ENCODE measurements at places on chromosomes 1 and 21. TPM values are rescaled to one million over a fixed set of nuclear protein-coding genes. Genes with fewer than 3 reads are reported as not detected.
A peak's percentile ranks its signal among the peaks of the same experiment; 100 is the strongest.

DNA sequence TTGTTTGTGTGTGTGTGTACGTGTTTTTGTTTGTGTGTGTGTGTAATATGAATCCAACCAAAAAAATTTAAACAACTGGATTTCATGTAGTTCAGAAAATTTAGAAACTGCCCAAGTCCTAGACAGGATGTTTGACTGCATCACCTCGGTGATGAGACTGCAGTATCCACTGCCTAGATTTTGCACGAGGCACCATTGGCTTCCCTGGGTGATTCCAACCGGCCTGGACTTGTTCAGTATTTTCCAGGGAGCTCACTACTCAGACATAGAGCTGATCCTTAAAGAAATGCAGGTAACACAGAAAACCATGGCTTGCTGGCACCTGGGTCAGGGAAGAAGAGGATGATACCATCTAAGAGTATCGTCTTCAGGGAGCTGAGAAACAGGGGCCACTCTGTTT is 18.2 kb upstream of the KCNK2 start:
- no peak for DNase-seq

DNA sequence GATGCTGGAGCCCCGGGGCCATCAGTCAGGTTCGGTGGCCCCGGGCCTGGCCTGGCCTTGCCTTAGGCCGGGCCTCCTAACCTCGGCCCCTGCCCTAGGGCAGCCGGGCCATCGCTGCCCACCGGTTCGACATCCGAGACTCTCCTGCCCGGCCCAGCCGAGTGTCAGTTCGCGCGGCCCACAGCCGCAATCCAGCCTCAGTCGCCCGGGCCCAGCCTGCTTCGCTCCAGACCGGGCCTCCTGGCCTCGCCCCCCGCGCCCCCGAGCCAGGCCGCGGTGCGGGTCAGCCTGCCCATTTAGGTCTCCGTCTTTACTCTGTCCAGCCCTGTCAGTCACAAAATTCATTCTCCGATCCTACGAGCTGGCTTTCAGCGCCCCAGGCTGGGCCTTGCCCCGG is 777 bp downstream of the LRRC41 start:
- DNase-seq = no peak

GRCh38 chr1:119481951-119482350 is 25.1 kb upstream of the HSD3B1 start:
- no peak for DNase-seq

DNA sequence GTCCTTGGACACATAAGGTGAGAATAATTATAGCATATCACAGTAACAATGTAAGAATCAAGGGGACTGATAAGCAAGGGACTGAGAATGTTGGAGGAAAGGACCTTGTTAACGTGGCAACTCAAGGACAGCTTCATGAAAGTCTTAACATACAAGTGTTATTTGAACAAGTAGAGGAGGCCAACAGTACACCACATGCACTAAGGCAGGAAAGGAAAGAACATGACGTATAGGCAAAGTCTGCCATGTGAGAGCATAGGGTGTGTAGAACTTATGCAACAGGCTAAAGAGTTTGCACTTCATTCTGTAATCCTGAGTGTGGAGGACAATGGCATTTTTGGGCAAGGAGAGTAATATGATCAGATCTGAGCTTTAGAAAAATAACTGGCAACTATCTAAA is 33.3 kb upstream of the DIRAS3 start:
- DNase-seq = no peak

GRCh38 chr1:16073490-16074119 is at the start of gene FAM131C:
FAM131C (minus strand) TSS chr1:16073651; CDS start chr1:16073442, 209 bp downstream.
- DNase-seq = no peak

DNA sequence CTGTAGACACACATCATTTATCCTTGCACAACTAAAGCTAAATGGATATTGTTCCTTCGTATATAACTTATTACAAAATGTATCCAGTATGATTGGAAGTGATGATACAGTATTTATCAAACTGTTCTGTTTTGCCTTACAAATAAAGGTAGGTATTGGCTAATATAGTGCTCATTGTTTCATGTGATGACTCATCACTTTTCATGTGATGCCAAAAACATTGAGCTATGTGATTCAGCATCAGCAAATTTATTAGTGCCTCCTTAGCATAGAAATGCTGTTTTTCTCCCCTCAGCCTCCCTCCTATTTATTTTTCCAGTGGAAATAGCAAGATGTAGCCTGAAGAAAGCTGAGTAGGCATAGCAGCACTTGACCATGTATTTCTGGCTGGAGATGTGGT is 228.6 kb upstream of the LYPLAL1 start:
- DNase-seq = peak; percentile 86

- no peak for DNase-seq
Observed at GRCh38 chr1:119883826-119884225, 12.5 kb downstream of the ADAM30 start.

- no peak for DNase-seq
Observed at GRCh38 chr1:112457955-112458354, 50.8 kb upstream of the WNT2B start.

- no peak for DNase-seq
Observed at GRCh38 chr1:230084408-230085177, 17.6 kb downstream of the GALNT2 start.

DNA sequence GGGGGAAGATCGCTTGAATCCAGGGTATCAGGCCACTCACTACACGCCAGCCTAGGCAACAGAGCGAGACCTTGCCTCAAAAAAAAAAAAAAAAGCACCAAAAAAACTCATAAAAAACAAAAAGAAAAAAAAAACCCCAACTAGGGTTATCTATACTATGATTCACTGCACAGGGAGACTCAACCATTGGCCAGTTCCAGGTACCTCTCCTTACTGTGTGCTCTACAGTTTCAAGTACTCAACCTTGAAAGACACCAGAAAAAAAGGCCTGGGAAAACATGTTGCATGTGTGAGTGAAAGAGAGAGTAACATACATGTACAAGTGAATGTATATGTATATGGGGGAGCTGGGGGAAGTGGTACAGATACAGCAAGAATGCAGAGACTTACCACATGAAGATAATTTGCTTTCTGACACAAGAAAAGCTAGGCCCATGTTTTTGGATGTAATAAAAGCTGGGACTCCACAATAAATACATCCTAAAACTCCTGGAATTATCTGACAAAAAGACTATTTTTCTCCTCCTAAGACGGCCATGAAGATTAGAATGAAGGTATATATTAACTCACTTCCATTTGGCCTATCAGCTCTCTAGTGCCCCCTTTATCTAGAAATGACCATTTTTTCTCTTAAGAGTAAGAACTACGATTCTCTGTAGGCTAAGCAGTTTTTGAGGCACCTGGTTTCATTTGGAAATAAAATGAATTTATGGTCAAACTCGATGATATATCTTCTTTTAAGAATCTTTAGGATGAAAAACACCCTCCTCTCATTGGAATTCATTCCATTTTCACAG is 52.2 kb downstream of the SLC27A3 start:
- DNase-seq = no peak

- DNase-seq = no peak
Observed at GRCh38 chr21:43733529-43734071, 14.7 kb downstream of the PDXK start.

DNA sequence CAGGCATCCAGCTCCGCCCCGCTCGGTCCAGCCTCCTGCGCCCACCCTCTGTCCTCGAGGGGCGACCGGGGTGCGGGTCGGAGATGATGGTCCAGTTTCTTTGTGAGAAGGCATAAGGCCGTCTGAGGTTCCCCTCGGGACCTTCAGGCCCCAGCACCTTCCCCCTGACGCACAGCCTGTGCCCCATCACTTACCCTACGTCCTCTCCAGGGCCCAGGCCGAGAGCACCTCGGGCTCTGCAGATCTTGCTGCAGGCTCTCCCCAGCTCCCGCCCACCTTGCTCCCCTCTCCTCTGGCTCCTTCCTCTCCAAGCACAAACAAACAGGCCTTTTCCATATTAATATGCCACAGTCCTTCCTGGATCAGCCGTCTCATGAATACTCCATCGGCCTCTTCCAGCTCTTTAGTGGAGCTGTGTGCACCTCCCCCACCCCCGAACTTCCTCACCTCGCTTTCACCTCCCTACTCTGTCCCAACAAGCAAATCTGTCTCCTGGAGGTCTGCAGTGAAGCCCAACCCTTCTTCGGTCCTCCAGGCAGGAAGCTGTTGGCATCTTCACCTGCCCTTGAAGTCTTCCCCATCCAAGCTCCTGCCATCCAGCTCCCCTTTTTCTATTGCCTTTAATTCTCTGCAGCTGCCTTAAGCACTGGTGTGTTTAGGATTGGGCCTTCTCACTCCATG is 448 bp upstream of the COL9A2 start:
- DNase-seq = no peak

DNA sequence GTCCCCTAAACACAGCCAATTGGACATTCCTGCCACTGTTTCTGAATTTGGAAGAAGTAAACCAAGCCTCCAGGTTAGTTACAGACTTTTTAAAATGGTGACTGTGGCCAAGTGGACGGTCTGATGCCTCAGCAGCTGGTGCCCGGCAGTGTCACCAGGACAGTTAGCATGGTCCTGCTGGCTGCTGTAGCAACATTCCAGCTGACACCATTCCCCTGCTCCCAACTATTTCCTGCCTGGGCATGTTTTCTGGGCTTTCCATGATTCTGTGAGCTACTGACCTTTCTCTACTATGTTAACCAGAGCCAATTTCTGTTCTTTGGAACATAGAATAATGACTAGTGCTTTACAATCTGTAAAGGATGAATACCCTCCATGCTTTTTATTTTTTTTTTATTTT is 95.0 kb downstream of the TLR5 start:
- DNase-seq = peak; percentile 34

GRCh38 chr21:45383615-45384201 is 21.3 kb upstream of the COL18A1 start:
- DNase-seq = no peak

- DNase-seq = no peak
Observed at GRCh38 chr21:36204980-36205379, 48.4 kb downstream of the DOP1B start.

DNA sequence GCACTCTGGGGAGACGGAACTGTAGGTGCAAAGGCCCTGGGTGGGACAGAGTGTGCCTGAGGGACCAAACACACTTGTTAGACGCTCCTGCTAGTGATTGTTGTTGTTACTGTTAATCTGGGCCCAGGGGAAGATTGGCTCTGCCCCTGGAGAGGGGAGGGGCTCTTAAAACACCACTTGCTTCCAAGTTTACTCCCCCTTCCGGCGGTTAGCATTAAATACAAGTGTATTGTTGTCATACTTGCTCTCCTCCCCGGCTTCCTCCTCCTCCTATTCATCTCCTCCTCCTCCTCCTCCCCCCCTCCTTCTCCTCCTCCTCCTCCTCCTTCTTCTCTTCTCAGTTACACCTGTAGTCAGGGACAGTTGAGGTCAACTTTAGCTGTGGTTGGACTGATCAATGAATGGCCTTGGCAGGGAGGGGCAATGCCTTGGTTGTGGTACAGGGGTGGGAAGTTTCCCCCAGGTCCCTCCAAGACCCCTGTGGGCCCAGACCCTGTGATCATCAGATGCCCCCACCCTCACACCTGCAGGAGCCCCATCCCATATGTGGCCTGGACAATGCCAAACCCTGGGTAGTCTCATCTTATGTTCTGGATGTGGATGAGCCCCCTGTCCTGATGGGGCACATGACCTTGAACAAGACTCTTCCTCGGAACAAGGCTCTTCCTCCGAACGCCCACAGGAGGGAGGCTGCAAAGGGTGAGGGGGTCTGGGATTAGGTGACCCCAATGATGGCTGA is 217.3 kb downstream of the PTPRU start:
- DNase-seq = peak; percentile 54

DNA sequence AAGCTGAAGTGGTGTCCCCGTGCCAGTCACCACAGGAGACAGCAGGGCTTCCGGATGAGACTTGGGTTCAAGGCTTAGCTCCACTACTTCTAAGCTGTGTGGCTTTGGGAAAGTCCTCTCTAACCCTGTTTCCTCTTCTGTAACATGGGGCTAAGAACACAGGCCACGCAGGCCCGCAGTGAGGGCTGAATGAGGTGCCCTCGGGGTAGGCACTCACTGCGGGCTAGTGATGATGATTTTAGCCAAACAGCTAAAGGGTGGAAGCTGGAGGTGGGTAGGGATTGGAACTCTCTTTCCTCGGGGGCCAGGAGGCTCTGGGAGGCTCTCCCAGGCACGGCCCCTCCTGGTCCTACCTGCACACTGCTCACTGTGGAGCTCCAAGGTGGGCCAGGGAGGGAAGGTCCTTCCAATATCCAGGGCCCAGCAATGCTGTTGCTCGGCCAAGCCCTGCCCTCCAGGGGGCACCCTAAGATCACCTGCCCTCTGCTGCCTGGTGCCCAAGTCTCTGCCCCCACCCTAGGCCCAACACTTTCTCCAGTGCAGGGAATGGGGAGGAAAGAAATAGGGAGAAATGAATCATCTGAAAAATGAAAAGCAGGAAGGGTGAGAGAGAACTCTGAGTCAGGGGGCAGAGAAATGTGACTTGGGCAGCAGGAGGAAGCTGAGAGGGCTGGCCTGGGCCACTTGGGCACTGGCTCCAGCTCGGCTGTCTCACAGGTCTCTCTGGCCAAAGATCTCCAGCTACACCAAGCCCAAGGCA is 19.2 kb upstream of the EVA1B start:
- DNase-seq = peak; percentile 88

DNA sequence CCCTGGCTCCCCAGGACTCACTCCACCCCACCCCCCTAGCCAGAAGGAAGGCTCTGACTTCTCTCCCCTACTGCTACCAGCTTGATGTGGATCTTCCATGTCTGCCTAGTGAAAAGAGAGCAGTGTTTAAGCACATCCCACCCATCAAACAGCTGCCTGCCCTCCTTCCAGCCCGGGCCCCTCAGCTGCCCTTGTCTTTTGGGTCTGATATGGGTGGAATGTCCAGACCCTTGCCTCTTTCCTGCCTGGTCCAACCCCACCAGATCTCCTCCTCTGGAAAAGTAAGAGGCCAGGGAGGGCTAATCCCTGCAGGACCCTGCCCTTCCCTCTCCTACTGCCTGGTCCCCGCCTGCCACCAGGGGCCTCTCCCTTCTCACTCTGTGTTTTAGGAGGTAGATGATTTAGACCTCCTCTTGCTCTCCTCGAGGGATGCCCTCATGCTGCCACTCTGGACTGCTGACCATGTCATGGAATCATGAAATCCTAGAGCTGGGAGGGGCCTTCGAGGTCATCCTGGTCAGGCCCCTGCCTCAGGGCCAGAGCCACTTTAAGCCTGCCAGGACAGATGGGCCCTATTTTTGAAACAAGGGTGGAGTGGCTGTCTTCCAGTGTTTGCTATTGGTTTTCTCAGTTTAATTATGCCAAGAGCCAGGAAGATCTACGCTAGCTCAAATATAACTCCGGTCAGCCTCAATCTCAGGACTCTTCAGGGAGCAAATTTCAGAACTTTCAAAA is 15.8 kb upstream of the HSPG2 start:
- DNase-seq = no peak

GRCh38 chr1:162003830-162004215 is 19.8 kb downstream of the OLFML2B start:
- peak; percentile 20 for DNase-seq

GRCh38 chr1:15950302-15950701 is 25.6 kb downstream of the ZBTB17 start:
- DNase-seq = no peak

The HCRTR1 gene
- total RNA-seq = 0.77 TPM

The ZNF683 gene
- total RNA-seq = not detected

The PTGS2 gene
- total RNA-seq = 19.5 TPM

The TCP10L gene
- 0.26 TPM for total RNA-seq

The SLC25A34 gene
- total RNA-seq = 0.26 TPM

The IRF6 gene
- 0.51 TPM for total RNA-seq

The PSMB2 gene
- 18.2 TPM for total RNA-seq

The ANGPTL1 gene
- not detected for total RNA-seq

The KRTAP12-2 gene
- not detected for total RNA-seq

The GPR89B gene
- total RNA-seq = 9.6 TPM

The CFAP74 gene
- not detected for total RNA-seq

The DCST1 gene
- not detected for total RNA-seq

The USH2A gene
- not detected for total RNA-seq

The KIF26B gene
- 3.8 TPM for total RNA-seq
